Hematopoietic multipotent progenitor cell treated with erythropoietin and hydrocortisone succinate and interleukin-3 and kit ligand, for 15 days (in vitro differentiated cells): ENCODE measurements at places on chromosomes 11 and 22.

- no peak for DNase-seq
These were observed 16.6 kb downstream of the TBC1D10A start for GRCh38 chr22:30309951-30310741.

GRCh38 chr11:117299351-117300282, 8.5 kb downstream of the BACE1-AS start:
- DNase-seq, result no peak

DNA sequence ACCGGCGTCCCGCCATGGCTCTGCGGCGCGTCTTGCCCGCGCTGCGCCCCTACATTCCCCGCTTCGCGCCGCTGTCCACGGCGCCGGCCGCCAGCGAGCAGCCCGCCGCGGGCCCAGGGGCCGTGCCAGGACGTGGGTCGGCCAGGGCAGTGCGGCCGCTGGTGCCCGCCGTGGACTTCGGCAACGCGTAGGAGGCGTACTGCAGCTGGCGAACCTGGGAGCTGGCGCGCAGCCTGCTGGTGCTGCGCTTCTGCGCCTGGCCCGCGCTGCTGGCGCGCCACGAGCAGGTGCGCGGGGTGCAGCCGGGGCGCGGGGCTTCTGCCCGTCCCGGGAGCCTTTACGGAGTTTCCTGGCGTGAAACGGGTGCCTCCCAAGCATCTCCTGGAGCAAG, 20.1 kb downstream of the DGCR6L start:
- no peak for DNase-seq

- no peak for DNase-seq
These were observed 3.9 kb downstream of the LMF2 start for GRCh38 chr22:50503475-50504145.

DNA sequence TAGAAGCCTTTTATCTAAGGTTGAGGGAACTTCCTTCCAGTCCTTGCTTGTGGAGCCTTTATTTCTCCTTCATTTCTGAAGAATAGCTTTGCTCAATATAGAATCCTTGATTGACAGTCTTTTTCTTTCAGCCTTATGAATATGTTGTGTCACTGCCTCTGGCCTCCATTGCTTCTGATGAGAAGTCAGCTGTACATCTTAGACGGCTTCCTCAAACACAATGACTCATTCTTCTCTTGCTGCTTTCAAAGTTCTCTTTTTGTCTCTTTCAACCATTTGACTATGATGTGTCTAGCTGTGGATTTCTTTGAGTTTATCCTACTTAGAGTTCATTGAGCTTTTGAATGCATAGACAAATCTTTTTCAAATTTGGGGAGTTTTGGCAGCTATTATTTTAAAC, 893.2 kb downstream of the BRD1 start:
- DNase-seq, result no peak

GRCh38 chr11:69280994-69281393, 13.0 kb upstream of the MYEOV start:
- no peak for DNase-seq

DNA sequence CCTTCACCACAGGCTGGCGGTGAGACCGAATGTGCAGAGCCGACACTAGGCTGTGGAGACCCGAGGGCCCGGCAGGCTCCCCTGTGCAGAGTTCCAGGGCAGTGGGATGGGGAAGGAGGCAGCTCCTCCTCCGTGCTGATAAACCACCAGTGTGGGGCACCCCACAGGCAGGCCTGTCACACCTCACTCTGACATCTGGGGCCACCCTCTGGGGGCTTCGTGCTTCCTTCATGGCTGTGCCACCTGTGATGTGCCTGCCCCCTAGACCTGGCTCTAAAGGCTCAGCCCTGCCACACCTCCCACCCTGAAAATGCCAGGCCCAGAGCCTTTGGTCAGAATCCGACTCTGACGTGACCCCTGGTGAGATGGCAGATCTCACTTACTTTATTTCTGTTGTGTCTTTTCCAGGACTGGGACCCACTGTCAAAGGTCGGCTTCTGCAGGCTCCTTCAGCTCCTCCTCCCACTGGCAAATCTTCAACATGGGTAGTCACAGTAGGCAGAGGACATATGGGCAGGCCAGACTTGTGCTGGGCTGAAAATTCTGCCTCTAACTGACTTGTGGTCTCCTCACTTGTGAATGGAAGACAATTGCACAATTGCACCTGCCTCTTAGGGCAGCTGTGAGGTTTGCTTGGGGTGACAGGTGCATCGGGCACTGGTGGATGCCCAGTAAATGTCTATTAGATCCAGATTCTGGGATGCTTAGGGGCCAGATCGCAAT, 46.2 kb upstream of the TSKU start:
- no peak for DNase-seq

DNA sequence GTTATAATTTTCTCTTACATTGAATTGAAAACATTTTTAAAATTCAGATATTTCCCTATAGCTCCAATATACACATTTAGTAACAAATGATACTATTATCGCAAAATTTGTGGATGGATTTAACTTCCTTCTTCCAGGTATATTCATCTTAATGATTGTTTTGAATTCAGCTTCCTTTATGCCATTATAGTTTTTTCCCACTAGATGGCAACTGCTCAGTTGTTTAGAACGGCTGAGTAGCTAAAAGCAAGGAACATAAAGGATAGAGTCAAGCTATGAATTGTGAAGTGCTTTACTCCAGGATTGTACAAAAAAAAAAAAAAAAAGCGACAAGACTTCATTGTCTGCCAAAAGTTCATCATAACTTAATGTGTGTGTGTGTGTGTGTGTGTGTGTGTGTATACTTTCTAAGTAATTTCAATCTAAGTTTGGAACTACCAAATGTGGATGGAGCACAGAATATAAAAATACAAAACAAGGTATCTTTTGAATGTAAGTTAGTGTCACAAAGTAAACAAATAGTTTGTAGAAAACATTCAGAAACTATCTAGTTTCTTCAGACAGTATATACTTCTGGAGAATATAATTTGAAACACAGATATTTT, 846.4 kb downstream of the DLG2 start:
- DNase-seq, result no peak

DNA sequence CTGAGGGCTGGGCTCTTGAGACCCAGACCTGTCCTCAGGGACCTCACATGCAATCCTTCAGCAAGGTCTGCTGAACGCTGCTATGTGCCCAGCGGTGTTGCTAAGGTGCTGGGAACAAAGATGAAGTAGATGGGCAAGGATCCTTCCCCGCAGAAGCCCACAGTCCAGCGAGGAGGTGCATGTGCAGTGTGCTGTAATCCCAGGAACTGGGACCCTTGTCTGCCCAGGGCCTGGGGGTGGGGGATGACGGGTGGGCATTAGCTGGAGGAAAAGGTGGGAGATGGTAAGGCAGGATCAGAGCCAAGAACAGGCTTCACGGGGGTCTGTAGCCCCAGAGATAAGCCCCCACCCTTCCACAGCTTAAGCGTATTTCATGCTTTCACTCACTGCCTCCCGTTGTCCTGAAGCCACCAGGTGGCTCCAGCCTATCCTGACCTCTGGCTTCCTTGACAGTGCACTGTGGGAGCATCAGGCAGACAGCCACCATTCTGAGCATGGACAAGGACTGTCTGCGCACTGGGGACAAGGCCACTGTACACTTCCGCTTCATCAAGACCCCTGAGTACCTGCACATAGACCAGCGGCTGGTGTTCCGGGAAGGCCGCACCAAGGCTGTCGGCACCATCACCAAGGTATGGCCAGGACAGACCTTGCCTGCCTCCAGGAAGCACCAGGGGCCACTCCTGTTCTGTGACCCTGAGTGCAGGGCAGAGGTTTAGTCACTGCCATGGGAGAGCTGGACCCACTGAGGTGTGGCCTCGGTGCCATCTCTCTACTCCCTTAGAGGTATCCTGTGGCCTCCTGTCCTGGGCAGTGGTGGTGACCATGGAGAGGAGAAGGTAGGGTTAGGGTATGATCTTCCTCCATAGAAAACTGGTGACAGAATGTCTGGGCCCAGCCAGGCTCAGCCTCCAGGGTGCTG, 22.0 kb downstream of the GTPBP1 start:
- DNase-seq, result no peak

DNA sequence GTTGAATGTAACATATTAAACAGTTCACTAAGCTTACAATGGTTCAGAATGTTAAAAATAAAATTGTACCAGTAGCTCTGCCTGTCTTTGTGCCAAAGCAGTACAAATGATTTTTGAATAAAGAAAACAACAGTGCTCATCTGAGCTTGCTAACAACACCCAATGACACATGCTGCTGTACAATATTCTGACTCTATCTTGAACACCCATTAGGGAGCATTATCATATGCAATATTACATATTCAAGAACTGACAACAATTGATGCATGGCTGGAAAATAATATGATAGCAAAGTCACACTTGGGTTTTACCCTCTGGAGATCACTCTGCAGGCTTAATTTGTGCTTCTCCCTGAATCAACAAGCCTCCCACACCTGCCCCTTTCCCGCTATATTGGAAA, 953.7 kb downstream of the OPCML start:
- DNase-seq, result no peak

GRCh38 chr22:35343664-35344550, 37.0 kb upstream of the HMOX1 start:
- DNase-seq, result no peak

GRCh38 chr11:23749762-23750430, 747.0 kb upstream of the LUZP2 start:
- DNase-seq, result no peak

DNA sequence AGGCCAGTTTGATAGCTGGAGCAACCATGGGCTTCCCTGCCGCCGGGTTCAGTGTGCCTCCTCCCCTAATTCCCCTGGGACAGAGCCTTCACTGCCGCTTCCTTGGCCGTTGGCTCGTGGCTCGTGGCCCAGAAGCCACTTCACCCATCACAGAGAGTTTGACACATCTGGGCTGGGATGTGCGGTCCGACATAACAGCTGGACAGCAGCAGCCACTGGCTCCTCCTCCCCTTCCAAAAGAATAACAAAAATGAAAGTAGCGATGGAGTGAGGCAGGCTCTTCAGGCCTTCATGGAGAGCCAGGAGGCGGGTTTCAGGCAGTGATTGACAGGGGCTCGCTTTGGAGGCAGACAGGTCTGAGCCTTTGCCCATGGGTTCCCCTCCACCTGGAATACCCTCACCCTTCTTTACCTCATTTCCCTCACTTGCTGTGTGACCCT, 8.2 kb downstream of the CREB3L1 start:
- DNase-seq, result no peak

DNA sequence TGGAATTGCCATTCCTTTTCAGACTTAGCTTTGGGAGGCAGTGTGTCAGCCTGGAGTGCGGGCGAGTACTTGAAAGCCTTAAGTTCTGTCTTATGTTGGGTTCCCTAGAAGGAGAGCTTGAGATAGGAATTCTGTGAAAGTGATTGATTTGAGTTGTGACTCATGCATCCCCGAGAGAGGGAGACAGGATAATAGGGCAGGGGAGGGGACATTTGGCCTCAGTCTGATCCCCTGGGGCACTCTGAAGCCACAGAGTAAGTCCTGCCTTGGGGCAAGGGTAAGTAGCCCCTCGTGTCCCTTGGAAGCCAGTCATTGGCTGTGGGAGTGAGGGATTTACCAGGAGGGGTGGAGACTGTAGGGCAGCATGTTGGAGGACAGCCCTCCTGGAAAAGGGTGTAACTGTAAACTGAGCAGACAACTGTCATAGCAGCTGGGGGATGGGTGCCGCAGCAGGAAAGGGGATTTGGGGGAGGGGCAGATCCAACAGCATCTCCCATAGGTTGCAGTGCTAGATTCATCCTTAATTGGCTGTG, 44.0 kb downstream of the KIAA1671 start:
- no peak for DNase-seq

DNA sequence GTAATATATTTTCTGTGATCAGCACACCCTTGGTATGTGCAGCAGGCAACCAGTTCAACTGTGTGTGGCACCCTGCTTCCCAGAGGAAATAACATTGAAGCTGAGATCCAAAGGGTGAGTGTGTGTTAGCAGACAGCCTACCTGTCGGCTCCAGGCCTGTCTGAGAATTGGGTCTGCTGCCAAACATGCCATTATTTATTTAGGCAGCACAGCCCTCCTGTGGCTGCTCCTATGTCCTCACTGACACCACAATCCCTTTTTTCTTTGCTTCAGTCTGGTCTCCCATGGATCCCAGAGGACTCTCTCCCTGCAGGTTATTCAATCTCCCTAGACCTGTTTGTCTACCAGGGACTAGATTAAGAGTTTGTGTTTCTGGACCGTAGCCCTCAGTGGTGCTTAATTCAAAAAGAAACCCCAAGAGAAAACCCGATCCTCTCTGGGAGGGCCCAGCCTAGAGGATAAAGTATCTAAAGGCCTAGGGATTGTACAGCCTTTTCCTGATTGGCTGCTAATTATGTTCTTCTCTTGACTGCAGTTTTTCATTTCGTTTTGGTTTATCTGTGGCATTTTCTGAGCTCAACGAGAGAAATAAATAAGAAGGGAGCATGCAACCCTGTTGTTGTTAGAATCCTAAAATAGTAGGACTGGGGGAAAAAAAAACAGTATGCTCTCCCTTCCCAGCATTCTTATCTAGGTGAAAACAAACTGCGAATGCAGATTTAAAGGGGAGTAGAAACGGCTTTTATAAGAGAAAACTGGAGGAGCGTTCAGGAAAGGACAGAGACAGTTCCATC, 24.1 kb downstream of the KCNE3 start:
- no peak for DNase-seq

DNA sequence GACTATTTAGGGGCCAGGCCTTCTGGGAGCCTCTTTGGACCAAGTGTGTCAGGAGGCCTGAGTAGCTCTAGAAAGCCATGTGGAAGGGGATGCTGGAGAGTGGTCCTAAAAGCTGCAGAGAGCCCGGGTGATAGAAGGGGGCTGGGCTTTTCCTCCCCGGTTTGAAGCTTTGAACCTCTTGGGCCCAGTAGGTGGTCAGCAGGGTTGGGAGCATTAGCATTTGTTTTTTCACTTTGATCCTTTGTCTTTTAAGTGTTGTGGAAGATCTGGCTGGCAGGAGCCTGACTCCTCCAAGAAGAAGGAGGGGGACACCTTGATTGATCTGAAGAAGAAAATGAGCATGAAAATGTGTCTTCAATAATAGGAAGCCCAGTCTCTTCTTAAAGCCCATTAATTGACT, 596.6 kb downstream of the INSC start:
- no peak for DNase-seq

DNA sequence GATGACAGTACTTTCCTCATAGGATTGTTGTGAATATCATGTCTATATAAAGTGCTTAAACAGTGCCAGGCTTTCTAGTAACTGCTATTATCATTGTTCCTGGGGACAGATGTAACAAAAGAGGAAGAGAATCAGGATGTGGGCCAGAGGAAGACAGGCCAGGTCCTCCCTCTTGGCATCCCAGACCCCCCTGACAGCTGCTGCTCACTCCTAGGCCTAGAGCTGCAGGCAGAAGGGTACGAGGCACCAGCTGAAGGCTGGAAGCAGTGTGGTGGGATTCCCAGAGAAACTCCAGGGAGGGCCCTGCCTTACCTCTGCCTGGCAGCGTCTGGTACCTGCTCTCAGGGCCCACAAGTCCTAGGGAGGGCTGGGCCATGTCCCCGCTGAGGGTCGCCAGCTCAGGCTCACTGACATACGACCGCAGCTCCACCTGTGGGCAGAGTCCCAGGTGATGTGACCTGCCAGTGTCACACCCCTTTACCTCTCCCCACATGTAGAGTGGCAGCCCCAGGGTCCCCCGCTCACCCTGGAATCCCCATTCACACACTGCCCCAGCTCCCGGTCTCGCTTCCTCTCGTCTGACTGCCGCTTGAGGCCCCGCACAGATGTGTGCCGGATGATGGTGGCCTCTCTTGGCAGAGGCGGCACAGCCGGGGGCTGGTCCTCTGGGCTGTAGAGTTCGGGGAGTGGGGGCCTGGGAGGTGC, 52.2 kb downstream of the C11orf58 start:
- DNase-seq, result no peak

- no peak for DNase-seq
These were observed 6.1 kb upstream of the RFPL2 start for GRCh38 chr22:32211011-32211410.

- no peak for DNase-seq
These were observed 200.2 kb upstream of the SORL1-AS1 start for GRCh38 chr11:121652971-121653370.

GRCh38 chr11:128157423-128158298, 429.7 kb downstream of the ETS1 start:
- peak; percentile 42 for DNase-seq
